Kidney epithelial cell (primary cell): ENCODE measurements at places on chromosomes 7 and 10.

- no peak for DNase-seq
Measured at GRCh38 chr10:132266594-132267161, 41.1 kb downstream of the STK32C start.

GRCh38 chr7:136030867-136031318 is 53.7 kb upstream of the MTPN start:
- DNase-seq: no peak

GRCh38 chr10:67308912-67309311 is 383.1 kb downstream of the LRRTM3 start:
- no peak for DNase-seq

GRCh38 chr10:3071405-3072198 is 4.3 kb downstream of the PFKP start:
- peak; percentile 97 for DNase-seq

- DNase-seq: no peak
Measured at GRCh38 chr7:98315318-98315993, 34.0 kb downstream of the BRI3 start.

- peak; percentile 71 for DNase-seq
Measured at GRCh38 chr7:98354511-98355249, 46.2 kb downstream of the BAIAP2L1 start.

- DNase-seq: no peak
Measured at GRCh38 chr7:12607134-12607533, 36.6 kb downstream of the SCIN start.

GRCh38 chr7:116805100-116805544 is 57.3 kb upstream of the CAPZA2 start:
- no peak for DNase-seq

DNA sequence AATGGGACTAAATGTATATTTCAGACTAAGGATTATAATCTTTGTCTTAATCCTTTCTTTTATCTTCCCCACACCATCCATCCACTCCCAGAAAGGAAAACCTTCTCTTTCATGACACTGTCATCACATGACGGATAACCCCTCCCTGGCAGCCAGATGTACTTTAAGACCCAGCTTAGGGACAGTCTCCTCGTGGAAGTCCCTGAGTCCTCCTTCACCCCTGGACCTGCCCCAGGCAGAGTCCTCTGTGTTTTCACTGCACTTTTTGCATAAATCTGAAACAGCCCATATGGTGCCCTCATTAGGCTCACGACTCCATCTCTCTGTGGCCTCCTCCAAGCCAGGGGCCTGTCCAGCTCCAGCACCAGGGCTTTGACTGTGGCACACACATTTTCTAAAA is 16.0 kb downstream of the NRAP start:
- no peak for DNase-seq

GRCh38 chr10:19014498-19014897 is 34.1 kb upstream of the MALRD1 start:
- DNase-seq: no peak

DNA sequence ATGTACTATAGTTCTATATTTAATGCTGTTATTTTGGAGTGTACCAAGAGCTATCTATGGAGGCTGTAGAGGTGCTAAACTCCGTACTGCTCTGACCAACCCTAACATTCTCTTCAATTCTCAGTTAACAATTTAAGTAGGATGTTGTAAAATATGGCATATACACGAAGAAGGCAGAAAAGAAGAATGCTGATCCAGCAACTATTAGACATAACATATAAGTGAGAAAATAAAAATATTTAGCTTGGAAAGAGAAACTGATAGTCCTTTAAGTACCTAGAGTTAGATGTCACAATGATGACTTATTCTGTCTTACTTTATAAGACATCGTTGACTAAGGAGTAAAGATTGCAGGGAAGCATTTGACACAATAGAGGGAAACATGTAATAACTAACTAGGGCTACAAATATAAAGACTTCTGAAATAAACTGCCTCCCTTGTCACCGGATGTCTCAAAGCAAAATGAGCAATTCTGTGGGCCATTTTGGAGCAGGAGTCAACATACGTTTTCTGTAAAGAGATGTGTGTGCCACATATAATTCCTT is 159.5 kb downstream of the CPEB3 start:
- DNase-seq: no peak

DNA sequence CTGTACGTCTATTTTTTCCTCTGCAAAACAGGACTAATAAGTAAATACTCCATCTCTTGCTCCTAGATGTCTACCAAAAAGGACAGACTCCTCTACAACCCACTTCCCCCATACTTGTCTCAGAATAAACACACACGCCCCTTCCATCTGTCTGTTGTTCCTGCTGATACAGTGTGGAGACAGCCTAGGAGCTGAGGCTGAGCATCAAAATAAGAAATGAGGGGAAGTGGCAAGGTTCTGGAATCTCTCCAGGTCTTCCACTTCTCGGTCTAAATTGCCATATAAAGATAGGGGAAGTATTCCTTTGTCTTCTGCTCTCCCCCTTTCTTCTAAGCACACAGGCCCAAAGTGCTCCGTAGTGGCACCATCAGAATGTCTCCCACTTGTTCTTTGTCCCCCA is 30.8 kb upstream of the VSIR start:
- no peak for DNase-seq

- DNase-seq: no peak
Measured at GRCh38 chr10:124725171-124725631, 19.0 kb downstream of the FAM53B start.

DNA sequence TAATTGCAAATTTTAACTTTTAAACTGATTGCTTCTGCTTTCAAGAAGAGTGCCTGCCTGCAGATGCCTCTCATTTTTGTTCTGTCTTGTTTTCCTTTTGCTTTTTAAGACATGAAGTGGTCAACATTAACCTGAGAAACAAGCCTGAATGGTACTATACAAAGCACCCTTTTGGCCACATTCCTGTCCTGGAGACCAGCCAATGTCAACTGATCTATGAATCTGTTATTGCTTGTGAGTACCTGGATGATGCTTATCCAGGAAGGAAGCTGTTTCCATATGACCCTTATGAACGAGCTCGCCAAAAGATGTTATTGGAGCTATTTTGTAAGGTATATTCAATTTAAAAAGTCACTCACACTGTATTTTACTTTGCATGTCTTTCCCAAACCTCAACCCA is 8.8 kb downstream of the GSTO2 start:
- no peak for DNase-seq

GRCh38 chr10:106826716-106827115 is 337.8 kb downstream of the SORCS1 start:
- no peak for DNase-seq

- DNase-seq: no peak
Measured at GRCh38 chr7:81674431-81674830, 95.4 kb downstream of the HGF start.

- no peak for DNase-seq
Measured at GRCh38 chr10:118767297-118768040, 12.7 kb upstream of the CACUL1 start.

DNA sequence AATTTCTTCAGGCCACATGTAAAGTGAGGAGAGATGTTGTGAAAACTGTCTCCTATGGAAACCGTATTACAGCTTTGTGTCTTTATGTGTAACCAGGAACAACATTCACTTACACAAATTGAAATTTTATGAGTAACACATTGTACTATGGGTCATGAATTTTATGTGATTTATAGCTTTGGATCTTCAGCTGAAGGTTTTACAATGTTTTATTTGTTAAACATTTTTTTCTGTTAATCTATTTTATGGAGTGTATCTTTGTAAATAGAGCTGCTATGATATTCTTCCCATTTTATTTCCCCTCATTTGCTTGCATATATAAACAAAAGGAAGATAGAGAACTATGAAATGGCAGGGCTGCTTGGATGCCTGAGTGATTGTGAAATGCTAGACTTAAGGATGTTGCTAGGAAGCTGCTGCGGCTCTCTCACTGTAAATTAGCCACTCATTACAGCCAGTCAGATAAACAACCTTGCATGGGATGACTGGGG is 104.5 kb upstream of the PCLO start:
- DNase-seq: peak; percentile 49

DNA sequence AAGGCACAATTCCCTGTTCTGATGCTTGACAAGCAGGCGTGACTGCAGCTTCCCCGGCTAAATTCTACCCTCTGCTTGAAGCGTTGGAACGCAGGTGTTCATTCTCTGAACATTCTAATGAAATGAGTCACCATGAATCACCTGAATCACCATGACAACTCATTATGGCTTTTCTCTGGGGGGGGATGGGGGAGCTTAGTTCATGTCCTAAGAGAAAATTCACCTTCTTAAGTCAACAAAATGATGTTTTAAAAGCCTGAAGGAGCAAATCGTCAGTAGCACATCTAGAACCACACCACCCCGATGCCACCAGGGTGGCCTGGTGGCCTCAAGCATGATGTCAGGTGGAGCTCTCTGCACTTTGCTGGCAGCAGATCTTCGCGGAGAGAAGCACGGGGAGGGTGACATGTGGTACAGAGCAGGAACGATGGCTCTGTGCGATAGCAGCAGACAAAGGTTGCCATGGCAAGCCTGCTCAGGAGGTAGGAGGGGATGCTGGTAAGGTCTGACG is 33.7 kb downstream of the DDC start:
- peak; percentile 75 for DNase-seq

DNA sequence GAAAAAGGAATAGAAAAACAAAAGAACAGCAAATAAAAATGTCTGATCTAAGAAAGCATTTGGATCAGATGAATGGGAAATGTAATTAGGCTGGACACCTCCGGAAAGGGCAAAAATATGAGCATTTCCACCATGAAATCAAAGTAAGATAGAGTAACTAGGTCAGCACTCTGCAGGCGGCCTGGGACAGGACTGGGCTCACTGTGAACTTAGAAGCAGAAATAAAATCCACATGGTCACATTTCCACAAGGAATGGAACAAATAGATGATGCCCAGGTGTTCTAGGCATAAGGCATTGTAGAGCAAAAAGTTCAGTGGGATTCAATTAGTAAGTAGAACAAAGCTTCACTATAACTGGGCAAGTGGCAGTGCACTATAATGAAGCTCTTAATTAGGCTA is 209.9 kb upstream of the ETV1 start:
- DNase-seq: no peak
